ENCODE measurements at places on chromosomes 4 and X.

DNA sequence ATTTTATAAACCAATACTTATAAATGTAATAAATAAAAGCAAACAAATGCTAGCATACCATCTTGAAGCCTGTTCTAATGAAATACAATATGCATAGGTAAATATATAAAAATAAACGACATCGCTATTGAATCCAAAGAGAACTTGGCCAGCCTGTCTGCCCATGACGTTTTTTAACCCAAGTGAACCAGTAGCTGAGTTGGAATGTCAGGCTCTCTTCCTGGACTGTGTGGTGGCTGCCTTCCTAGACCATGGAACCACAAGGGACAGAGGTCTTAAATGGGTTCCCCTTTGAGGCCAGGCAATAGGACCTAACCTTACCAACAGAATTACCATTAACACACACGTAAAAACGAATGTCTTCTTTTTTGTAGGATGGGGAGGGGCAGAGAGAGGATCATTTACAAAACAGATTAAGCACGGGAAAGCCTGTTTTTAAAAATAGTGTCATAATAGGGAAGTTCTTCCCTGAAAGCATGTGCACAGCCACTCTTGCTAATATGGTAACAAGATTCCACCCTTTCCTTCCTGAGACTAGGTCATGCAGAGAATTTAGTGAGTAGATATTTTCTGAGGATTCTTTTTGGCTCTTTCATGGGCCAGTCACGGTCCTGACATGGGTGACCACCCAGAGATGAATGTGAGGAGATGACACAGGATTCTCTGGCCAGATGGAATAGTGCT lies 69.4 kb upstream of the ACSL1 start:
- no peak for DNase-seq

GRCh38 chrX:48923771-48924170 lies 4.9 kb upstream of the PIM2 start:
- DNase-seq = no peak

DNA sequence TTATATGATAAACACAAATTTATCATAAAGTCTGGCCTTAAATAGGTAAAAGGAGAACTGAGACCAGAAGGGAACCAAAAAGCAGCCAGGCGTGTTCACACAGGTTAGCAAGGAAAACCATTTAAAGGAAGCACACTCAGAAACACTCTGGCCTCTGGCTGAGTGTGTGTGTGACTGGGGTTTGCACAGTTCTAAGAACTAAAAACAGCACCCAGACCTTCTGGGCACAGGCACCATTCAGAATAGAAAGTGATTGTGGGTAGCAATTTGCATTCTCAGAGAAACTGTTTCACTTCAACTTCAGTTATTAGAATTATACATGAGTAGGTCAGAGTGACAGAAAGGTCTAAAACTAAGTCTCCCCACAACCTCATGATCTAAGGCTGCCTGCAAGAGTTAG lies 10.0 kb downstream of the GPR82 start:
- no peak for DNase-seq

GRCh38 chrX:65600106-65600505 lies 65.5 kb upstream of the LAS1L start:
- DNase-seq = no peak

- no peak for DNase-seq
These were observed 62.8 kb downstream of the SHISA3 start for GRCh38 chr4:42460043-42460442.

- no peak for DNase-seq
These were observed 11.7 kb downstream of the ALB start for GRCh38 chr4:73415807-73416238.

DNA sequence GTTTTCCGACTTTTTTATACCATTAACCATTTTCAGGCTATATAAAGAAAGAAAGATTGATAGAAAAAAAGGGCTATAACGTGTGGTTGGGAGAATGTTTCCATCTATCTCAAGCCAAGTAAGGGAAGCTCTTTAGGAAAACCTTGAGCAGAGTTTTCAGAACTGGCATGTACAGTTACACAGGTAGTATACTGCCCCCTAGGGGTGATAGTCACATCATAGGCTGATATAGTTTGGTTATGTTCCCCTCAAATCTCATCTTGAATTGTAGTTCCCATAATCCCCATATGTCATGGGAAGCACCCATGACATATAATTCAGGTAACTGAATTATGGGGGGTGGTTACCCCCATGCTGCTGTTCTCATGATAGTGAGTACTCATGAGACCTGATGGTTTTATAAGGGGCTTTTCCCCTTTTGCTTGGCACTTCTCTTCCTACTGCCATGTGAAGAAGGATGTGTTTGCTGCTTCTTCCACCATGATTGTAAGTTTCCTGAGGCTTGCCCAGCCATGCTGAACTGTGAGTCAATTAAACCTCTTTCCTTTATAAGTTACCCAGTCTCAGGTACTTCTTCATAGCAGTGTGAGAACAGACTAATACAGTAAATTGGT lies 186.8 kb downstream of the TMA16 start:
- no peak for DNase-seq

- DNase-seq = no peak
These were observed 306.1 kb downstream of the FBXW7 start for GRCh38 chr4:152229782-152230289.

DNA sequence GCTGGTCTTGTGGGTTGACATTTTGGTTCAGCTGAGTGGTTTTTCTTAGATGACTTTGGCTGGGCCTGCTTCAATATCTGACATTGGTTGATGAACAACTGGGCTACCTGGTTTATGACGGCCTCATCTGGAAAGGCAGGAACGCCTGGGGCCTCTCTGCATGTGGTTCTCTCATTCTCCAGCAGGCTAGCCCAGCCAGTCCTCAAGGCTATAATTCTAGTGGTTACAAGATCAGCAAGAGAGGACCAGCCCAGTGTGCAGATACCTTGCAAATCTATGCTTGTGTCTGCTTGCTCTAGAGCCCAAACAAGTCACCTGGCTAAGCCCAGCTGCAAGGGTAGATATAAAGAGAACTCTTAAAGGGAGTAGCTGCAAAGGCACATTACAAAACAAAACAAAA lies 214.2 kb upstream of the PUDP start:
- no peak for DNase-seq

DNA sequence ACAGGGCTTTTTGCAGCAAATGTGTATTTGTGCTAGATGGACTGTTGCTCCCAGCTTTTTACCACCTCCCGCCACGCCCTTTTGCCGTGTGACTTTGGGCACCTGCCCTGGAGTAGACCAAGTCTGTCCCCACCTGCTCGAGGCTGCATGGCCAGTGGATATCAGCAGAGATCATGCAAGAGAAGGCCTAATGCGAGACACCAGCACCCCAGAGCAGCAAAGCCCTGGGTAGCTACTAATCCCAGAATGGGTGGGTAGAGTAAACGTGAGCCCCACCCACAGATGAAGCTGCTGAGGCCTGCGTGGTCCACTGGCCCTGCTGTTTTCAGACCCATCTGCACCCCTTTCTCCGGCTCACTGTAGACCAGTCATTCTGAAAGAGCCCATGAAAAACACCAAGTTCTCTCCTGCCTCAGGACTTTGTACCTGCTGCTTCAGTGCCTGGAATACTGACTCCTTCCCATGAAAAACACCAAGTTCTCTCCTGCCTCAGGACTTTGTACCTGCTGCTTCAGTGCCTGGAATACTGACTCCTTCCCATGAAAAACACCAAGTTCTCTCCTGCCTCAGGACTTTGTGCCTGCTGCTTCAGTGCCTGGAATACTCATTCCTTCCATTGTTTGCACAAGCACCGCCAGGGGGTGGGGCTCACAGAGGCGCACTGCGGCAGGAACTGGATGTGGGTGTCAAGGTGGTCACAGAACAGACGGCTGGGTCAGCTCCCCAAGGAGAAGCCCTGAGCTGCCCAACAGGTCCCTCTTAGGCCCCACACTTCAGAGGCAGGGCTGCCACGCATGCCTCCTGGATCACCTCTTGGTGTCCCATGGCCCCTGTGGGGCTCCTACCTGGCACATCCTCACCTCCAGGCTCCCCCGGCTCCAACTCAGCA lies 5.1 kb upstream of the TNIP2 start:
- DNase-seq = no peak

DNA sequence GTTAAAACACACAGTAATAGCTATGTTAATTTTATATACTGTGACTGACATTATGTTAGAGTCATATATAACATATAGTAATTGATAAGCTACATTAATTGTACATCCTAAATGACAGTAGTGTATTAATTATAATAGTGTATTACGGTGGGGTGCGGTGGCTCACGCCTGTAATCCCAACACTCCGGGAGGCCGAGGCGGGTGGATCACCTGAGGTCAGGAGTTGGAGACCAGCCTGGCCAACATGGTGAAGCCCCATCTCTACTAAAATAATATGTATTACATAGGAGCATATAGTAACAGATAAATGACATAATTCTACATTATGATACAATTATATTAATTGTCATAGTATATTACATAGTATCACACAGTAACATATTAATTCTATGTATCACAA lies 12.2 kb downstream of the ASMTL start:
- no peak for DNase-seq

DNA sequence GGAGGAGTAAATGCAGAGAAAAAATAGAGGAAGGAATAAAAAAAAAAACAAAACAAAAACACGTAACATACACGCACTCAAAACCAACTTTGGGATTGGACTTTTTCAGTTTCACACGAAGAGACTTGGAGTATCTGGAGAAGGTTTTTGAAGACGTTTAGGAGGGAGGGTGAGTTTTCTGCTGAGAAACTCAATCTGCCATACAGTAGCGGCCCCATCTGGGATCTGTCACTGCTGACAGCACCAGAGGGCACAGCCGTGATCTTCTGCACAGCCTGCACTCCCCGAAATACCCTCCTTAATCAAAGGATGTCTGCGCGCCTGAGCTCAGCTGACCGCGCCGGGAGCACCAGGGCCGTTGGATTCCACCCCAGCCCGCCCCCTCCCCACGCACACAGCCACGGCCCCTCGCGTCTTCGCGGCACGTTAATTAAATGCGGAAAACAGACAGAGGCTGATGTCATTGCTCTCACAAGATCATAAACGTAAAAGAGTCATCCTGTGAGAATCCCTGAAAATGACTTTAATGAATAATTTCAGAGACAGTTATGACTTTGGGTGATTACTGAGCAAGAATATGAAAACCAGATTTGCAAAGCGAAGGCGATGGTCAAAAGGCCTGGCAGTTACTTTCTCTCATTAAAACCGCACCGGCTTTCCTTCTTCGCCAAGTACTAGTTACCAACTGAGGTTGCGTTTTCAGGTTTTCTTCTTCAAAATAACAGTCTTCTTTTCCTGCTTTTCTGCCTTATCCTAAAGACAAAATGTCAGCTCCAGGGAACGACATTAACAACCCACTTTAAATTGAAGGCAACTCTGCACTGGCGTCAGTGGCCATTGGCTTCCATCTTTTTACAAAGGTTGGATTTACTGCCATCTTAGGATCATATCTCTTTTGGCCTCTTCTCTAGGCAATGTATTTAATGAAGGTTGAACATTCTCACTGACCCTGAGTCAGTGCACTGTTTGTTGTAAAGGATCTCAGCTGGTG lies 10.6 kb downstream of the HAND2 start:
- no peak for DNase-seq

DNA sequence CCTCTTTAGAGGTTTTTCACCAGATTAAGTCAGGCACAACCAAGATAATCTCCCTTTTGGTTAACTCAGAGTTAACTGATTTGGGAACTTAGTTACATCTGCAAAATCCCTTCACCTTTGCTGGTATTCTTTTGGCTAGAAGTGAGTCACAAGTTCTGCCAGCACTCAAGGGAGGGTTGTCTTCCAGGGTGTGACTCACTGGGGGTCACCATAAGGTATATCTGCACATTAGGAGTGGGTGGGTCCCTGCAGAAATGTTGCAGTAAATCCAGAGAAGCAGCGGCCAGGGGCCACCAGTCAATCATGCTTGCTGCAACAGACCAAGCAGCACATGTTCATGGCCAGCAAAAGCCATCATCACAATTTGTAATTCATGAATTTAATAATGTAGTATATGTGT lies 59.8 kb upstream of the MAML3 start:
- DNase-seq = no peak

DNA sequence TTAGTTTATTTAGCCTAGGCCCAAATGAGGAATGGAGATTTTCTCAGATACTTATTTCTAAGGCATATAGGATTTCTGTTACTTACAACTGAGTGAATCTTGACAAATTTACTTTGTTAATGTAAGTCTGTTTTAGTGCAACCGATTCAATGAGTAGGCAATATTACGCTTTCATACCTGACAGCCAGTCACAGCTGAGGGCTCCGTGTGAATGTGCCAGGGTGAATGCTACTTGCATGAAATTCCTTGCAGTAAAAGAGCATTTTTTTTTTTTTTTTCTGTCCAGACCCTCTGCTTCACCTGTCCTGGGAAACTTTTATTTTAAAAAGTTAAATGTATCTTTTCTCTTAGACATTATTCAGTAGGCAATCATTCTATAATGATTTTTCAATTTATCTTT lies 1100.0 kb downstream of the FAT4 start:
- DNase-seq = no peak

DNA sequence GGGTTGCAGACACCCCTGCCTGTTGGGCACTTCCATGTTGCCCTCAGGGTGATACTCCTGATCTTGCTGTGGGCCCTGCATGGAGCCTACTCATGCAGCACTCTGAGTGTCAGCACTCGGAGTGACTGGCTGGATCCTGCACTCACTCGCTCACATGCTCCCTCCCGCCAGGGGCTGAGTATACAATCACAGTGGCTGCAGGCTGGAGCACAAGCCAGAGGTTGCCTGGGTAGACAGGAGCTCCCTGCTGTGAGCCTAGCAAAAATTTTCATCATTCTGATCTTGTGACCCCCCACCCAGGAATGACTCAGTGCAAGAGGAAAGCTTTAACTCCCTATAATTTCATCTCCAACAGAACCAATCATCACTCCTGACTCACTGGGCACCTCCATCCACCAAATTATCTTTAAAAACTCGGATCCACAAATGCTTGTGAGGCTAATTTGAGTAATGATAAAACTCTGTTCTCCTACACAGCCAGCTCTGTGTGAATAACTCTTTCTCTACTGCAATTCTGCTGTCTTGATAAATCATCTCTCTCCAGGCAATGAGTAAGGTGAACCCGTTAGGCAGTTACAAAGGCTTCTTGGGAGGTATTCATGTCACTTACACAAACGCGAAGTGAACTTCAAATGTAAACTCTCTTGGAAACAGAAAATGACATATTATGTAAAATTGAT lies 1180.8 kb upstream of the PABPC4L start:
- no peak for DNase-seq

- no peak for DNase-seq
These were observed 93.7 kb downstream of the C4orf33 start for GRCh38 chr4:129189630-129190029.

DNA sequence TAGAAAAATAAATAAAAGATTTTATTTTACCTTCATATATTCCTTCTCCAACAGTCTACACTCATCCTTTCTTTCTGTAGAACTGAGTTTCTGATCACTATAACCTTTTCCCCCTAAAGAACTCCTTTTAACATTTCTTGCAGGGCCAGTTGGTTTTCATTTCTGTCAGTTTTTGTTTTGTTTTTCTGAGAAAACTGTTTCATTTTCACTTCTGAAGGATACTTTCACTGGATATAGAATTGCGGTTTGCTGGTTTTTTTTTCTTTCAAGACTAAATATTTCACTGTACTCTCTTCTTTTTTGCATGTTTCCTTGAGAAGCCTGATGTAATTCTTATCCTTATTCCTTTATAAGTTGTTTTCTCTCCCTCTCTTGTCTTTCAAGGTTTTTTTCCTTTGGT lies 90.4 kb upstream of the EOLA2 start:
- DNase-seq = no peak

- peak; percentile 39 for DNase-seq
These were observed 174.5 kb downstream of the NSUN7 start for GRCh38 chr4:40924096-40924792.
